ENCODE measurements at places on chromosomes 12 and 14.

DNA sequence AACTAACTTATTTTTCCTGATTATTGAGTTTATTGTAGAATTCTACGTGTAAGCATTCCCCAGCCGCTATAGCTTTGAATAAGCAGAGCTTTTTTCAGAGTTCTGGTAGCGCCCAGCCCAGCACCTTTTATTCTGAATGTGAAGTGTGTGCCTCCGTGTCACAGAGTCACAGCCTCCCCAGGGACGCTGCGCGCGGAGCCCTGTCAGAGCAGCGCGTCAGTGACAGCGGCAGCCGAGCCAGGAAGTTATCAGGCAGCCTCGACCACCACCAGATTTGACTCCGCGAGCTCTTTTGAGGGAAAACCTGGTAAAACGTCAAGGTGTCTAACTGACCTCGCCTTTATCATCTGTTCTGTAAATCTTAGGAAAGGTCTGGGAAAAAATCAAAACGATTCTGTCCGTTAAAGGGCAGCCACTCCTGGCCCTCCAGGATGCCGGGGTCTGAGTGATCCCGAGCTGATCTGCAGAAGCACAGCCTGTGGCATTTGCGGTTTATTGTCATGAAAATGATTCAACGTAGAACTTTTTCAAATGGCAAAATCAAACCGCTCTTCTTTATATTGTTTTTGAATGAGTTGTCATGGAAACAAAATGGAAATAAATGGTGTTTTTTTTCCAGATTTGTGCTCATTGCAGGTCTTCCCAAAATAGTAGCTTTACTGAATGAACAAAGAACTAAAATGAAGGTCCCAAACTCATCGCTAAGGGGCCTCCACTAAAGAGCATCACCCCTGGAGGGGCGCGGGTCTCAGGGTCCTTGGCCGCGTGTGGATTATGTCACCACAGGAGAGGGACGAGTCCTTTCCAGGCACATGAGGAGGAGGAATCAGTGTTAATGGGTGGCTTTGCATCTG lies 43.1 kb upstream of the MMP17 start:
- no peak for DNase-seq

- no peak for DNase-seq
These were observed 94.5 kb upstream of the PARP11 start for GRCh38 chr12:3967556-3968160.

GRCh38 chr14:89626233-89626806 lies 209.3 kb upstream of the FOXN3 start:
- DNase-seq, result no peak

GRCh38 chr12:29667011-29667410 lies 116.7 kb downstream of the TMTC1 start:
- DNase-seq, result no peak

GRCh38 chr14:61140271-61140670 lies 140.9 kb downstream of the TMEM30B start:
- no peak for DNase-seq

GRCh38 chr14:86938320-86938719 lies 1054.7 kb downstream of the GALC start:
- no peak for DNase-seq

- DNase-seq, result no peak
These were observed 58.8 kb downstream of the GALC start for GRCh38 chr14:87934185-87934584.

DNA sequence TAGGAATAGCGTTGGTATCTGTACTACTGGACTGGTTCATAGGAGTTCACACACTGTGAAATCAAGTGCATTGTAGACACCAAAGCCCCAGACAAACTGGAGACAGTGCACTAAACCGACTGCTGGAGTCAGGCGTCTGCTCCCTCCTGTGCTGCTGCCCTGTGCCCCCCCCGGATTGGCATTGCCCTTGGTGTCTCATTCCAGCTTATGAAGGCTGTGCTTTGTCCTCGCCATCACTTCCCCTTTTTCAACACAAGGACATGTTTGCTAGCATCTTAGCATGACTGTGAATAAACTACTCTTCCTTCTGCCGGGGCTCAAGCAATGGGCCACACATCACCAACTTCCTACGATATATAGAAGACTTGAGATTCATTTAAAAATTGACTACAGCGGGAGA lies 84.0 kb downstream of the TMCC3 start:
- DNase-seq, result no peak

GRCh38 chr12:94140556-94140955 lies 7.8 kb upstream of the PLXNC1 start:
- DNase-seq, result no peak

GRCh38 chr12:132754160-132754932 lies 7.3 kb downstream of the ANKLE2 start:
- DNase-seq, result peak; percentile 25

GRCh38 chr12:57902478-57902969 lies 38.8 kb upstream of the ATP23 start:
- DNase-seq, result no peak

GRCh38 chr14:34981743-34982420 lies 910 bp upstream of the SRP54 start:
- DNase-seq, result no peak

DNA sequence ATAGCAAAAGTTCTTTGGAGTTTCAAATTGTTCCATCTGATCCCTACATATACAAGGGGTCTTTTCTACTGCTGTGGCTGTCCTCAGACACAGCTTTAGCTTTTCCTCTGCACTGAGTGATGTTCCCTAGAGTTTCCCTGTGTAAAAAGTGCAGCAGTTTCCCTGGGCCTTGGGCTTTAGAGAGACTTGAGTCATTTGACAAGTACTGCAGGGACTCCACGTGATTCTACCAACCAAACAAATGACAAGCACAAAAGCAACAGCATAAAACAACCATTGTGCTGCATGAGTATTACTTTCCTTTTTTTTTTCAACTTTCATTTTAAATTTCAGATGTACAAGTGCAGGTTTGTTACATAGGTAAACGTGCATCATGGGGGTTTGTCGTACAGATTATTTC lies 272.8 kb downstream of the PDZRN4 start:
- no peak for DNase-seq

DNA sequence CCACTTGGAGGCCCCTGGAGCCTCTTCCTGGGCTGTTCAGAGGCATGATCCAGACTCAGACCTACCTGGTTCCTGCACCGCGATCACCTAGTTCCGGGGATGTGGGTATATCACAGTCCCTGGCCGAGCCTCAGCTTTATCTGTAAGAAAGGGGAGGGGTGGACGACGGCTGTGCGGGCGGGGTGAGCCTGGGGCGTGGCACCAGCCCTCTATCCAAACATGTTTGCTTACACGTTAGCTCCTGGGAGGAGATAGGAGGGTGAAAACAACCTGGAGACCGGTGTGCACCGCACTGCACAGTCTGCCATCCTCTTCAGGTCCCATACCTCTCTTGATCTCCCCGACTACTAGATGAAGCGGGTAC lies 1.2 kb downstream of the ANKRD9 start:
- peak; percentile 69 for DNase-seq

GRCh38 chr14:63993992-63994391 lies 141.2 kb downstream of the SYNE2 start:
- no peak for DNase-seq

DNA sequence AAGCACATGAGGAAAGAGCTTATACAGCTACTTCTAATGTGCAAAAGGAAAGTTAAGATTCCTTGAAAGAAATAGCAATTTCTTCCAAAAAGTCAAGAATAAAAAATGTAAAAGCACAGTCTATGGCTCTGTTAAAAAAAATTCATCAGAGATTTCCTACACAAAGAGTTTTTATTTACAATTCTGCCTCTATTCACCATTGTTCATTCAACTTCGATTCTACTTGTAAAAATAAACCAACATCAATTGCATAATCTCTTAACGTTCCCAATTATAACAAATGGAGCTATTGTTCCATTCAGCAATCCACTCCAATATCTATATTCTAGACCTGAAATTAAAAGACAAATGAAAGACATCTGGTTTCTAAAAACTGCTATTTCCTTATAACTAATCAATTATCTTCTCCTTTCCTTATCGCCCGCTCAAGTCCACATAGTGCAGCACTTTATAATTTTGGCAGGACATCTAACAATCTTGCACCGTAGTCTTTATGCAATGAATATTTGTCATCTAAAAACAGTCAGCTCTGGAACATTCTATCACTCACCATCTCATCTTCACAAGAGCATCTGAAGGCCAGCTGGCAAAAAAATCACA lies 6.2 kb downstream of the EIF2S3B start:
- DNase-seq, result no peak

GRCh38 chr14:81298122-81298521 lies 77.4 kb upstream of the GTF2A1 start:
- DNase-seq, result no peak

GRCh38 chr12:83807871-83808270 lies 1104.7 kb downstream of the SLC6A15 start:
- DNase-seq, result no peak

DNA sequence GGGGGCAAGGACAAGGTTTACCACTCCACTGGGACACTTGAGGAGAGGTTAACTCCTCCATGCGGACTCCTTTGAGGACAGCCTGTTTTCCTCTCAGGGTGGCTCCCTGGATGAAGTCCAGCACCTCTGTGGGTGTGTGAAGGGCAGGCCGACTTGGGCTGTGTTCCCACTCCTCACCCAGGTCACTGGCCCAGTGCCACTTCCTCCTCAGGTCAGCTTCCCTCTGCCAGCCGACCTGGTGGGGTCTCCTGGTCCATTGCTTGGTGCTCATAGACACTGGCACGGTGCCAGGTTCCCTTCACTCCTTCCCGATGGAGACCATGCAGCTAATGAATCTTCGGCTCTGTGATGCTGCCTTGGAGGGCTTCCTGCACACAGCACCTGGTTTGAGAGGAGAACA lies 146.4 kb upstream of the RTL1 start:
- no peak for DNase-seq

GRCh38 chr12:89783359-89784060 lies 74.9 kb upstream of the ATP2B1 start:
- no peak for DNase-seq

- no peak for DNase-seq
These were observed 5.0 kb downstream of the CAND1 start for GRCh38 chr12:67274186-67274585.

GRCh38 chr12:109760031-109760929 lies 46.7 kb downstream of the FAM222A start:
- peak; percentile 86 for DNase-seq

DNA sequence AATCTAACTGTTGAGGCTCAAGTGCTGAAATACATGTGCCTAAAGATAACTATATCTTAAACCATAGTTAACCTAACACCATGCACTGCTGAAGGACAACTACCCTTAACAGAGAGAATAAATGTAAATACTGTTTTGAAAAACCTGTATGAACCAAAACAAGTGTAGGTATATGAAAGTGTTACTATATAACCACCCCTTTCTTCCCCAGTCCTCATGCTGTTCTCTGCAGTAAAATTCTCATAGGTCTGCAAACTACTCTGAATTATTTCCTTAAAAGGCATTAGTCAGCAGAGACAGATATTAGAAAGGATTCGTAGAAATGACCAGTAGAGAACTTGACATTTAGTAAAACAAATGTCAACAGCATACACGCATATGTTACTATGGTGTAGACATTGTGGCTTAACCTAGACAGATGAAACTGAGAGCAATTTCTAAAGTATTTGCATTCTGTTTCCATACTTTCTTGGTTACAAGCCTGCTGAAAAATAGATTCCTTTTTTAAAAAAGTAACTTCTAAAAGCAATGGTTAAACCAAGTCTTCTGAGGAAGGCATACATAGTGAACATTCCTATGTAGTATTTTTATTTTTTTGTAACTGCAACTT lies 13.9 kb downstream of the CSRP2 start:
- no peak for DNase-seq
